ENCODE measurements at places on chromosomes 3 and 15.

DNA sequence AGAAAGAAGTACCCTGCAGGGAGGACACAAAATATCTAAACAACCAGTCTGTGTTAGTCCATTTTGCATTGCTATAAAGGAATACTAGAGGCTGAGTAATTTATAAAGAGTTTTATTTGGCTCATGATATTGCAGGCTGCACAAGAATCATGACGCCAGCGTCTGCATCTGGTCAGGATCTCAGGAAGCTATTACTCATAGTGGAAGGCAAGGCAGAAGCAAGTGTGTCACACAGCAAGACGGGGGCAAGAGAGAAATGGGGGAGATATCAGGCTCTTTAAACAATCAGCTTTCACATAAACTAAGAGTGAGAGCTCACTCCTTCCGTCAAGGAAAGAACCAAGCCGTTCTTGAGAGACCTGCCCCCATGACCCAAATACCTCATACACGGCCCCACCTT lies 614.8 kb downstream of the ZIC1 start:
- no peak for DNase-seq

DNA sequence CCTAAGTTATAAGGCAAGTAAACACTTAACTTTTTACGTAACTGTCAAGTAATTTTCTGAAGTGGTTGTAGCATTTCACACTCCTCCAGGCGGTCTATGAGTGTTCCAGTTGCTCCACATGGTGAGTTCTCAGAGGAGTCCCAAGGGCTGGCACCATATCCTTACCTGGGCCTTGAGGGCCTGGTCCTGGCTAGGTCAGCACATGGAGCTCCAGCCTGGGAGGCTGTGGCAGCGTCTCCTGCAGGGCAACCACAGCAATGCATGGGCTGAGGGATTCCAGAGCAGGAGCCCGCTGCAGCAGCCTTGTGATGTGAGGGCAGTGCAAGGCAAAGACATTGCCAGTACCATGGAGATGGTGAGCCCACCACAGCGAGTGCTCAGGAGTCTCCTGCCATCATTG lies 32.2 kb upstream of the LYZL4 start:
- DNase-seq = no peak

DNA sequence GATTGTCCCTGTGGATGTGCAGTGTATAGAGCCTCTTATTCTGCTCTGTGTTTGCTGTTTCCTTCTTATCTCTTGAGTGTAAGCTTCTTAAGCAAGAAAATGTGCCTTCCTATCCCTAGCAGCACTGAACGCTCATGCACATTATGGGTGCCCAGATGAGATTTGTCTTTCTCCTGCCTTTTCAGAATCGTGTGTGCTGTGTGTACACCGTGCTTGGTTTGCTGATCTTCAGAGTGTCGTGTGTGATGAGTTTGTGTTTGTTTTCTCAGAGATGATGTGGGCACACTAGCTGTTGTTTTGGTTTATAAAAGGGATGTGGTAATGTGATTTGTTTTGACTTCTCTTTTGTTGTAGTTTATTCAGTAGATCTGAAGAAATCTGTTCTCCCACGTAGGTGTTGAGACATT lies 19.7 kb downstream of the GPR171 start:
- DNase-seq = no peak

- no peak for DNase-seq
Measured at GRCh38 chr3:24195504-24196230, 250.6 kb downstream of the NR1D2 start.

DNA sequence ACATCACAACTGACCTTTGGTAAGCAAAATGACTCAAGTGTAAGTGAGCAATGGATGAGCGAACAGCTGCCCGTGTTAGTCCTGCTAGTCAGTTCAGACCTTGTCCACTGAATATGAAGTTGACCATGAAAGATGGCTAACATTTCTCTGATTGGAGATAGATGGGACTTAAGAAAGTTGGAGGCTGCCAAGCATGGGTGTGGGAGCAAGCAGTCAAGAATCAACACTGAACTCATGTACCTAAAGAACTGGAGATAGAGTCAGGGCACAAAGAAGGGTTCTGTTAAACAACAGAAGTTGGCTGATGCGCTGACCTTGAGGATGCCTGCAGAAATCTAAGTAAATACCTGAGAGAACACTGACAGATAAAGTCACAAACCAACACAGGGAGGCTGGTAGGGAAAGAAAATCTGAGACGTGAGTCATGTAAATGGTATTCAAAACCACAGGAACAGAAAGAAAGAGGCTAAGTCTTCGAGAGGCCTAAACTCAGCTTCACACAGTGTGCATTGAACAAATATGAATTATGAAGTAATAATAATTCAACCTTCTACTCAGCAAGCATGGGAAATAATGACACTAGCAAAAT lies 30.7 kb upstream of the ANPEP start:
- DNase-seq = no peak

GRCh38 chr3:60190073-60190472 lies 1061.2 kb downstream of the FHIT start:
- DNase-seq = no peak

GRCh38 chr3:133121450-133121849 lies 83.3 kb downstream of the TMEM108 start:
- no peak for DNase-seq

DNA sequence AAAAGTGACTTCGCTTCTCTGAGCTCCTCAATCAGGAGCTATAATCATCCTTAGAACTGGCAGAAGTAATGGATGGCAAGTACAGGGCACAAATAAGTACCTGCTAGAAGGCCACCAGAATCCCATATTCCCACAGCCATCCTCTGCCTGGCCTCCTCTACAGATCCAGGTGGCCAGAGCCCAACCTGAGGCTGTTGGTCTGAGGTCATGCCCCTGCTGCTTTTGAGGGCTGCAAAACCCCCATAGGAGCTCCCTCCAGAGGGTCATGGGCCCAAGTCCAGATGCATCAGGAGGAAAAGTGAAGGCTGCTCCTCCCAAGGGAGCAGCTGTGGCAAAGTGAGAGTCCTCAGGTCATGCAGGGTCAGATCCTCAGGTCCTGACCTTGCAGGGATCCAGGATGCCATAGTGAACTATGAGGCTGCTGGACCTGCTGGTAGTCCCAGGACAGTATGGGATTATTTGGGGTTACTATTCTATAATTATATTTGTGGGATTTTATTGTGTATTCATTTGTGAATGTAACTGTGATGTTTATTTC lies 3.0 kb upstream of the PLCD1 start:
- DNase-seq = no peak

- no peak for DNase-seq
Measured at GRCh38 chr3:30007668-30008067, 598.7 kb upstream of the TGFBR2 start.

DNA sequence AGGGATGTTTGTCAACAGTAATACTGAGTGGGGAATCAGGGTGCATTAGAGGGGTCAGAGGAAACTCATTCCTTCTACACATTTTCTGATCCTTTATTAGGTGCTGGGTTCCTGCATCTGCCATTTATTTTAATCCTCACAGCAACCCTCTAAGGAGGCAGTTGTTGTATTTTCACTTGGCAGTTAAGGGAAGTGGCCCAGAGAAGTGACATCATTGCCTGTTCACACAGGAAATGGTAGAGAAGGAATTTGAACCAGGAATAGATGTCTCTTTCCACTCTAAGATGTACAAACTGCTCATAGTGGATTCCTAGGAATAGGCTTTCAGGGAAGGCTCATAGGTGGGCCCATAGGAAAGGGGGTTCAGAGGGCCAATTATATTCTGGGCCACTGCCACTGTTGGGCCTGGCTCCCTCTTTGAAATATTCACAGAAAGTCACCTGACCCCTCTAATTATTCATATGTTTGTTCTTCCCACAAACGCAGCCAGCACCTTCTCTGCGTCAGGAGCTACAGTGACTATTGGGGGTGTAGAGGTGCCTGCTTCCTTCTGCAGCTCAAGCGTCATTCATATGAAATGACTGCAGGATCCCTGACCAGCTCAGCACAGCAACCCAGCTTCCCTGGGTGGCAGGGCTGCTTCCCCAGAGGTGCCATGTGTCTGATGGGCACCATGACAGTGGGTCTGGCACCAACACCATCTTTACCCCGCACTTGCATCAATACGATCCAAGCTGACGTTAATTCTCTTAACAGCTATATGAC lies 163.9 kb upstream of the SMAD3 start:
- no peak for DNase-seq

GRCh38 chr3:126269354-126269753 lies 87.9 kb downstream of the KLF15 start:
- DNase-seq = no peak

DNA sequence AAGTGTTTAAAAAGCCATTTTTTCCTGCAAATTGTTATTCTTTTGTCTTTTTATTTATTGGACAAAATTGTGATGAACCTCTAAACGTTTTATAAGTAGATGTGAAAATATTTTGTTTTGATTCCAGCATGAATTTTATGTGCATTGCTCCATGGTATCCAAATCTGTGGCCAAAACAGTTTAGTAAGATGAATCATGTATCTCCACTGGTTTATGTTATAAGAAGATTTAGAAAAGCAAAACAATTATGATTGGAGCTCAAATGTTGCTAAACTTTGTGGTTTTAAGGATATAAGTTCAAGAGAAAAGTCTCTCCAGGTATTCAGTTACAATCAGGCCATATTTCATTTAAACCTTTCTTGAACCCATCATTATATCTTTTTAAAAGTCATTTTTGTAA lies 80.9 kb downstream of the NECTIN3 start:
- DNase-seq = no peak

GRCh38 chr3:117322866-117323265 lies 613.3 kb downstream of the TUSC7 start:
- no peak for DNase-seq

DNA sequence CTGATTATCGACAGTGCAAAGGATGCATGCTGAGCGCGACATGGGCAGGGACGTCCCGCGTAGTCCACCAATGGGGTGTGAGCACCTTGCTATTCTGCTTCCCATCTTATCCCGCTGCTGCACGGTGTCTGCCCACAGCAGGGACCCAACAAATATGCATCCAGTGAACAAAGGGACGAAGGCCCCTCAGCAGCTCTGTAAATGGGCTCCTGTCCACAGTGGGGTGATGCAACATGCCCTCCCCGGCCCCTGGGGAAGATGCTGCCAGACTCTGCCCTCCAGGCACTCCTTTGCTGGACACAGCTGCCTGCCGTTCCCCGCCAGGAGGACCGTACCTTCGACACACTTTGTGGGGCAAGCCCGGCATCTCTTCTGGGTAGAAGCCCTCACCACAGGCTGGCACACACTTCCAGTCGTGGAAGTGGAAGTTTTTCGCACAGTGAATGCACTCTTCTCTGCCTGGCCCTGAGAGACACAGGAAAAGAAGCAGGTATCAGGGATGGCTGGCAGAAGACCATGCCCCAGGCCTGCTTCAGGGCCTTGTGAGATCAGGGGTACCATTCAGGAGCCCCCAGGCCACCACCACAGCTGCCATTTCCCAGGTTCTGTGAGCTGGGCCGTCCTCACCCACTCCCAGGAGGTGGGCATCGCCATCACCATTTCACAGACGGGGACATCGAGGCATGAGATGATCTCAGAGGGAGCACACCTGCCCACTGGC lies 18.2 kb upstream of the SNRPA1 start:
- DNase-seq = no peak

DNA sequence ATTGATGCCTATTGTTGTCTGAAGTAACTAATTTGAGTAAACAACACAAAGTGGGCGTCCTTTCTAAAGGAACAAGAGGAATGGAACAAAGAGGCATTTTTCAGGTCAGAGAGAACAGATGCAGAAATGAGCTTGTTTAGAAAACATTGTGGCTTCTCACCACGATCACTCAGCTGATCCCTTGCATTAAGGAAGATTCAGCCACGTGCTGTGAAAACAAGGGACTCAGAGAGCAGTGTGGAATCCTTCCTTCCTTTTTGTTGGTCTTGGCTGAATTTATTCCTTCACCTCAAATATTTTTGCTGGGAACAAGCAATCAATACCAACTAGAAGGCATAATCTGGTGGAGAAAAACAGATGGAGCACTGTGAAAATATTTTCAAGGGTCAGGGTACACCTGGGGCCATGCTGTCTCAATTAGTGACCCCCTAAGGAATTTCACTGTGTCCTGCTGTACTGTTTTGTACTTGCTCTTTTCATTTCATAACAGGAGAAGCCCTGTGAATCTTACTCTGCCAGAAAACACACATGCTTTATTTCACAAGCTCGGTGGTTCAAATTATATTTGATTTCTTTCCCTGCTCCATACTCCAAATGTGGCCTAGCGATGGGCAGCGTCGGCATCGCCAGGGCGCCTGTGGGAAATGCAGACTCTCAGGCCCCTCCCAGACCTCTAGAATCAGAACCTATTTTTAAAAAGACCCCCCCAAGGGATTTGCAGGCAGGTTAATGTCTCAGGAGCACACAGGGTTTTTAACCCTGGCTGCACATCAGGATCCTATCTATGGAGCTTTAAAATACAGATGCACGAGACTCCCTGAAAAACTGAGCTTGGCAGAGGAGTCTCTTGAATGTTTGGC lies 11.6 kb upstream of the SLC6A20 start:
- DNase-seq = no peak

DNA sequence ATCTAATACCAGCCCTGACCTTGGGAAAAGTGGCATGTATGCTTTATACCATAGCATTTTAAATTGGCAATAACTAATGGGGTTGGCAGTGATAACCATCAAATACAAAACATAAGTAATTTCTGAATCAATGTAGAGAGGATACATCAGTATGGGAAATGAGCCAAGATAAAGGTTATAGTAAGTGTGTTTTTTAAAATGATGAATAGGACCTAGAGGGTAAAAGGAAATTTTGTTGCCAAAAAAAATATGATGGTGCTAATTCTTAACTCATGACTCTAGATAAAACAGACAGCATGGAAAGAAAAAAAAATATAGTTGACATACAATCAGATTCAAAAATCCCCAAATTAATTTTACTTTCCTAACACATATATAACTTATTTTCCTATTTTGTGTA lies 75.4 kb upstream of the ROBO1 start:
- no peak for DNase-seq

DNA sequence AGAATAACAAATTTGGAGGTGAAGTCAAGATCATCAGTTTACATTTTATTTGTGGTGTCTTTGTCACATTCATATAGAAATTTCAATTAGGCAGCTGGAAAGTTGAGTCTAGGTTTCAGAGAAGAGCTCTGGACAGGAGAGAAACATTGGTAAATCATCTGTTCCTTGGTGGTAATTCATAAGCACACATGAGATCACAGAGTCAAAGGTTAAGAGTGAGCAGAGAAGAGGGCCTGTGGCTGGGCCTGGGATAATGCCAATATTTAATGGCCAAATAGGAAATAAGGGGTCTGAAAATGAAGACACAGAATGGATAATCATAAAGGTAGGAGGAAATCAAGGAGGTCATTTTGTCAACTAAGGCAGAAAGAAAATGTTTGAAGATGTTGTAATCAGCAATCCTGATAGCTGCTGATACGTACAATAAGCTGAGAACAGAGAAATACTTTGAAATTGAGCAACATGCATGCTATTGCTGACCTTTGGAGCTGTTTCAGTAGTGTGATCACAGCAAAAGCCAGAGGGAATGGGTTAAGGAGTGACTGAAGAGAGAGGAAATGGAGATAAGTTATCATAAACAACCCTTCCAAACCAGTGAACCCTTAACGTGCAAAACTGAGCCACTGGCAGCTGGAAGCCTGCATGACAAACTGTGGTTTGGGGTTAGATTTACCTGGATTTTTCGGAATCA lies 692.8 kb downstream of the AGBL1 start:
- no peak for DNase-seq

- peak; percentile 74 for DNase-seq
Measured at GRCh38 chr3:71064956-71065763, 518.4 kb downstream of the FOXP1 start.
